Dermis blood vessel endothelial cell (primary cell): ENCODE measurements at places on chromosomes 5 and 9. TPM values are rescaled to one million over a fixed set of nuclear protein-coding genes. Genes with fewer than 3 reads are reported as not detected.

The STXBP1 gene
- total RNA-seq, result 24.7 and 34.0 TPM in 2 replicates

The ANAPC2 gene
- 23.1 and 33.6 TPM in 2 replicates for total RNA-seq

The CYLC2 gene
- total RNA-seq, result not detected in 2 replicates

The ZFP37 gene
- total RNA-seq, result 1.7 and 2.0 TPM in 2 replicates

The TMEFF1 gene
- 9.2 and 19.3 TPM in 2 replicates for total RNA-seq
